Lower lobe of right lung (tissue), 2 donors: ENCODE measurements at places on chromosomes 4 and X.
A peak's percentile ranks its signal among the peaks of the same experiment; 100 is the strongest.

DNA sequence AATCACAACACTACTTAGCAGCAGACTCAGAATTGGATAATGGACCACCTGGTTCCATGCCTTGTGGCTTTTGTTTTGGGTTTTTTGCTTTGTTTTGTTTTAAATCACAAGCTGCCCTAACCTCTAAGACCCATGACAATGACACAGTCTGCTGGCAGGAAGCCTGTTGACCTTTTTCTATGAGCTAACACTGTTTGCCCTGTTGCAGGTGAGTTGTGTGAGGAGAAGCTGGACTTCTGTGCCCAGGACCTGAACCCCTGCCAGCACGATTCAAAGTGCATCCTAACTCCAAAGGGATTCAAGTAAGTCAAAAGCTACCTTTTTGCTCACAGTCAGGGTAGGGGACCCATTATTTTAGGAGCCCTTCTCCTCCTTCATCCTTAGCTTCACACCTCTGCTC lies 110.8 kb upstream of the PACRGL start:
- H3K4me3 ChIP-seq = no peak overlapping the region
- H3K36me3 ChIP-seq = no peaks in the 10 kb centered on the region
- H3K27ac ChIP-seq = no peak overlapping the region

DNA sequence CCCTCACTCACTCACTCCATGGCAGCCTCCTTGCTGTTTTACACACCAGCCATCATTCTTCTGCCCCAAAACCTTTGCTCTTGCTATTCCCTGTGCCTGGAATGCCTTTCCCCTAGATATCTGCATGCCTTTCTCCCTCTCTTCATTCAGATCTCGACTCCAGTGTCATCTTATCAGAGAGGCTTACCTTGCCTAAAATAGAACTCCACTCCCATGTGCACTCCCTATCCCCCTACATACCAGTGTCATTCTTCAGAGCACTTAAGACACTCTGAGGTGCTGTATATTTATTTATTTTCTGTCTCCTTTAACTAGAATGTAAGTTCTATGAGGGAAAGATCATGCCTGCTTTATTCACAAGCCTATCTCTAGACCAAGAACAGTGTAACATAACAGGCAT lies 45.1 kb downstream of the ZGRF1 start:
- H3K4me1 ChIP-seq = no peaks in the 10 kb centered on the region
- H3K4me3 ChIP-seq = no peak overlapping the region
- no peak for DNase-seq
- no peaks in the 10 kb centered on the region for H3K27me3 ChIP-seq
- H3K27ac ChIP-seq = no peak overlapping the region

DNA sequence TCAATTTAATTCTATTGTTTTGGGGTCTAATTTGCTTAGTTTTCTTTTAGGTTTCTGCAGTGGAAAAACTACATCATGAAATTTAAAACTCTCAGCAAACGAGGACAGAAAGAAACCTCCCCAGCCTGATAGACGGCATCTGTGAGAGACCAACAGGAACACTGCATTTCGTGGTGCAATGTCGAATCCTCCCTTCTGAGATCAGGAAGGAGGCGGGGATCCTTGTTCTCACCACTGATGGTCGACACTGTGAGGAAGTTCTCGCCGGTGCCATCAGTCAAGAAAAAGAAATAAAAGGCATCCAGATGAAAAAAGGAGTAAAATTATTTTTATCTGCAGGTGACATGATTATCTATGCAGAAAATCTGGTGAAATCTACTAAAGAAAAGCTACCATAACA lies 16.5 kb downstream of the GAK start:
- peak overlapping the region; percentile 27 for H3K4me3 ChIP-seq
- no peak overlapping the region for H3K27ac ChIP-seq
- H3K36me3 ChIP-seq = peaks cover 28% of the 10 kb centered on the region
- DNase-seq = peak; percentile 38
- peaks cover 25% of the 10 kb centered on the region for H3K4me1 ChIP-seq
- no peaks in the 10 kb centered on the region for H3K27me3 ChIP-seq

DNA sequence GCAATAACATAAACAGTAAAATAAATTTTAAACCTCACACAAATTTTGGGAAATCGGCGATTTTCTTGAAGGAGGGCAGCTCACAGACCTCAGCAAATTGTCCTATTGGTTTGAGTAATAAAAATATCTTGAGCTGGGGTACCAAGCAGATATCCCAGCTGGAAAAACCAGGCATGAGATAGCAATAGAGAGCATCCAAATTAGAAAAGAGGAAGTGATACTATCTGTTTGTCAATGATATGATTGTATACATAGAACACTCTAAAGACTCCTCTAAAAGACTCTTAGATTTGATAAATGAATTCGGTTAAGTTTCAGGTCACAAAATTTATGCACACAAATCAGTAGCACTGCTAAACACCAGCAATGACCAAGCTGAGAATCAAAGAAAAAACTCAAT lies 90.5 kb upstream of the ACTRT1 start:
- no peaks in the 10 kb centered on the region for H3K27me3 ChIP-seq
- no peak overlapping the region for H3K27ac ChIP-seq
- H3K4me1 ChIP-seq = no peaks in the 10 kb centered on the region

DNA sequence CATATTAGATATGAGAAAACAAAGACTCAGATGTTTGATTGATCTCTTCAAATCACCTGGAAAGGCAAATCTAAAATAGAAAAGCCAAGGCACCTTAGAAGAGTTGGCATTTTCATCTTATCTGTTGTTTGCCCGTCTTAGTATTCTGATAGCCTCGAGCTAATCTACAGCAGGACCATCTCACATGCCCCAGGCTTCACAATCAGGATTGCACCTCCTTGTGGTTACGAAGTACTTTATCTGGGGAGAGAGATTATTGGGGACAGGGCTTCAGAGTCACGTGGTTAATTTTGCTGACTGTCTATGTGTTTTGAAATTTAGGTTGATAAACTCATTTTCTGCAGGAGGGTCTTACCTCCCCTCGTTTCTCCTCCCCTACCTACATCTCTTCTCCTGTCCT lies 313.1 kb upstream of the ANXA10 start:
- H3K36me3 ChIP-seq = no peaks in the 10 kb centered on the region
- no peaks in the 10 kb centered on the region for H3K27me3 ChIP-seq
- H3K4me3 ChIP-seq = no peak overlapping the region
- no peak overlapping the region for H3K27ac ChIP-seq

DNA sequence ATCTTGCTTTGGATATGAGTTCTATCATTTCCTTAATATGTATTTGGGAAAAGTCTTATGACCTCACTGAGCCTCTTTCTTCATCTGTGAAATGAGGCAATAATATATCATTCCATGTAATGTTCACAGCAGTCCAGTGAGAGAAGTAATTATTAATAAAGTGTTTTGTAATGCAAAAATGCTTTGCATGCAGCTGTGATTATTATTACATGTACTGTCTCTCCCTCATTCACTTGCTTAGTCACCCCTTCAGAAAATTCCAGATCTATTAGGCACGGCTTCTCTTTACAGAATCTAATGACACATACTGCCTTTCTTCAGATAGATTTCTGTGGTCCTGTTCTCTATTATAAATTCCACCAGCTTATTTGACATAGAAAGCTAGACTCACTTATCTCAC lies 53.5 kb upstream of the FGF13 start:
- H3K4me3 ChIP-seq = no peak overlapping the region
- H3K36me3 ChIP-seq = no peaks in the 10 kb centered on the region
- no peak overlapping the region for H3K27ac ChIP-seq
- DNase-seq = no peak

DNA sequence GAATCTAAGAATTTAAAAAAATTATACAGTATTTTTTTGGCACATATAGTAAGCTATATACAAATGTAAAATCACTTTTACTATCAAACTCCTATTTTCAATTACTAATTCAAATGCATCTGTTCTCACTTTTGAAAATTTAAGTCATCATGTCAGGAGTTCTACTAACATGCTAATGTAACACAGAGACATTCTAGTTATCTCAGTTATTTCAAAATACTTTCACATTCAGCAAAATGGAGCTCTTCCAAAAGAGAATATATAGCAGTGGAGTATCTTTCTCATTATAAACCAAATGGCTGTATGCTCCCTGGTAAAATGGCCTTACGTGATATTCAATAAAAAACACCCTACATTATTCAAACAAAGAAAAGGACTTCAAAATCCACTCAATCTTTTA lies 42.3 kb downstream of the RFC1 start:
- H3K36me3 ChIP-seq = peaks cover 69% of the 10 kb centered on the region
- no peak overlapping the region for H3K4me3 ChIP-seq
- H3K4me1 ChIP-seq = no peaks in the 10 kb centered on the region
- no peaks in the 10 kb centered on the region for H3K27me3 ChIP-seq

- no peaks in the 10 kb centered on the region for H3K36me3 ChIP-seq
- no peak for DNase-seq
- H3K4me3 ChIP-seq = no peak overlapping the region
These were observed 75.9 kb downstream of the NAA11 start for GRCh38 chr4:79249881-79250503.

DNA sequence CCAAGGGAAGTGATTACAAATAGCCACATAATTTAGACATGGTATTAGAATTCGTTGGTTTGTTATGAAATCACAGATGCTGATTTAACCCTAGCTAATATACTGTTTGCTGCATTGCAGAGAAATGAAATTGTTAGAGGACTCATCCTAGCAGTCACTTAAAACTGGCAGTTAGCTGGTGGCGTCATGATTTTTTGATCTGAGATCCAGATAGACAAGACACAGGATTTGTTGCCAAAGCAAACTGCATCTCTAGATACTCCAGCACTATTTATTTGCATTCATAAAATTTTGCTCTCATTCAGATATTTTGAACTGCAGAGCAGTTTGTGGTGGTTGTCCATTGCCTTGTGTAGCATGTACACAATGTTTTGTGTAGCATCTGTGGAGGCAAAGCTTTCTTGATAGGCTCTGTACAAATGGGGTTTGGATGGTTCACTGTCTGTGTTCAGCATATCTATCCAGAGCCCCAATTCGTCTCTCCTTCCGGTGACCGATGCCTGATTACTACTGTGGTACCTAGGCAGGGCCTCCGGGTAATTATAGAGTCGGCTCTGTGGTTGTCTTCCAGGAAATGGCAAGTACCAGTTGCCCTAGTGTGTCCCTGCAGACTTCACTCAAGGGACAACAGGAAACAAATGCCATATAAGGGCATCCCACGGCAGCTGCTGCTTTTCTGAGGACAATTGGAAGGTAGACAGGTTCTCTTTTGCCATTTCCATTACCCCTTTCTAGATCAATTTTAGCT lies 30.1 kb upstream of the SPARCL1 start:
- H3K4me3 ChIP-seq = no peak overlapping the region
- no peaks in the 10 kb centered on the region for H3K4me1 ChIP-seq
- H3K36me3 ChIP-seq = no peaks in the 10 kb centered on the region
- DNase-seq = no peak

- no peaks in the 10 kb centered on the region for H3K4me1 ChIP-seq
- H3K36me3 ChIP-seq = no peaks in the 10 kb centered on the region
These were observed 69.6 kb upstream of the C4orf50 start for GRCh38 chr4:6087669-6088341.

DNA sequence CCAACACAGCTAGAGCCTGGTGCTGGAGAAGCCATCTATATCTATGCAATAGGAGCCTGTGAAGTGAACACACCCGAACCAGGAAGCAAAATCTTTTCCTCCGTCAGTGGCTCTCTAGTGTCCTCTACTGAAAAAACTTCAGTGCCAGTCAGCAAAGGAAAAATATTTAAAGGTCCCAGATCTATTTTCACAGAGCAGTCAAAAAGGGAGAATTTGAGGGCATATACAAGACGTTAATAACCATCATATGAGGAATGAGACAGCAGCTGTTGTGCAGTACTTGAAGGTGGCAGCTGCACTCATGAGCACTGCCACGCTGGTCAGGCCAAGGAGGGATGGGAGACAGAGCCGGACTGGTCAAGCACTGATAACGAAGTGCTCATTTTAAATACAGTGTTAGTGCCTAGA lies 14.4 kb downstream of the MCUB start:
- H3K27me3 ChIP-seq = no peaks in the 10 kb centered on the region
- H3K36me3 ChIP-seq = no peaks in the 10 kb centered on the region
- DNase-seq = no peak
- no peaks in the 10 kb centered on the region for H3K4me1 ChIP-seq
- no peak overlapping the region for H3K27ac ChIP-seq

GRCh38 chr4:107712236-107712635 lies 7.8 kb downstream of the PAPSS1 start:
- peaks cover 3% of the 10 kb centered on the region for H3K36me3 ChIP-seq
- no peak overlapping the region for H3K4me3 ChIP-seq
- peaks cover 8% of the 10 kb centered on the region for H3K4me1 ChIP-seq
- no peak overlapping the region for H3K27ac ChIP-seq

- H3K4me1 ChIP-seq = no peaks in the 10 kb centered on the region
- H3K27me3 ChIP-seq = peaks cover 7% of the 10 kb centered on the region
- DNase-seq = no peak
- no peak overlapping the region for H3K4me3 ChIP-seq
These were observed 30.3 kb upstream of the CLDN24 start for GRCh38 chr4:183352546-183352945.

GRCh38 chr4:54913751-54914526 lies 211.5 kb downstream of the KDR start:
- H3K27ac ChIP-seq = no peak overlapping the region
- no peak for DNase-seq
- H3K36me3 ChIP-seq = no peaks in the 10 kb centered on the region
- no peaks in the 10 kb centered on the region for H3K4me1 ChIP-seq

GRCh38 chr4:119204916-119205315 lies 7.6 kb upstream of the USP53 start:
- H3K27ac ChIP-seq = peak overlapping the region; percentile 54
- no peak for DNase-seq
- no peaks in the 10 kb centered on the region for H3K27me3 ChIP-seq
- no peak overlapping the region for H3K4me3 ChIP-seq
- H3K36me3 ChIP-seq = no peaks in the 10 kb centered on the region

DNA sequence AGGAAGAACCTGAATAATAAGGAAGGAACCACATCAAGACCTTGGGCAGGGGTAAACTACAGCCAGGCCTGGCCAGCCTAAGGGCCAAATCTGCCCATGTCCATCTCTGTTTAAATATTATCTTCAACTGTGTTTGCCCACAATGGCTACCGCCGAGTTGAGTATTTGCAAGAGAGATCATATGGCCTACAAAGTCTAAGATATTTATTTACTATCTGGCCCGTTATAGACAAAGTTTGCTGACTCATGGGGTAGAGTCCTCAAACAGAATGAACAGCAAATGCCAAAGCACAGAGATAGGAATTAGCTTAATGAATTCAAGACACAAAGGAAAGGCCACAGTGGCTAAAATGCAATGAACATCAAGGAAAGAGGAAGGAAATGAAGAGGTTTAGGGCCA lies 44.8 kb downstream of the RPS6KA3 start:
- H3K27ac ChIP-seq = no peak overlapping the region
- no peak overlapping the region for H3K4me3 ChIP-seq
- no peaks in the 10 kb centered on the region for H3K27me3 ChIP-seq
- peaks cover 5% of the 10 kb centered on the region for H3K4me1 ChIP-seq

DNA sequence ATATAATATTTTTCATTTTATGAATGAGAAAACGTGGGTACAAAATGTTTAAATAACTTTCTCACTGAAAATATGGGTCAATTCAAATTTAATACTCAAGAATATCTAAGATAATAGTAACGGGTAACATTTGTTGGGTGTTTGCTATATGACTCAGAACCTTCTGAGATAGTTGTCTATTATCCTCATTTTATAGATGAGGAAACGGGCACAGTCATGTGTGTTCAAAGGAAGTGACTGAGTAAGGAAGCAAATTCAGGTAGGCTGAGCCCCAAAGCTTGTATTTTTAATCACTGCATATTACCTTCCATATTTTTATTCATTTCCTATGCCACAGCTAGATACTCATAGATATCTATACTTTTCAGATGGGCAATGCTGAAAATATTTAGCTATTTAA lies 12.2 kb upstream of the CAMK2D start:
- H3K4me1 ChIP-seq = no peaks in the 10 kb centered on the region
- H3K4me3 ChIP-seq = no peak overlapping the region
- no peak for DNase-seq

- no peak overlapping the region for H3K27ac ChIP-seq
- no peak for DNase-seq
These were observed 14.0 kb downstream of the TMEM154 start for GRCh38 chr4:152665691-152666395.
